ENCODE measurements at places on chromosomes 2 and 18. TPM values are rescaled to one million over a fixed set of nuclear protein-coding genes. Genes with fewer than 3 reads are reported as not detected.

DNA sequence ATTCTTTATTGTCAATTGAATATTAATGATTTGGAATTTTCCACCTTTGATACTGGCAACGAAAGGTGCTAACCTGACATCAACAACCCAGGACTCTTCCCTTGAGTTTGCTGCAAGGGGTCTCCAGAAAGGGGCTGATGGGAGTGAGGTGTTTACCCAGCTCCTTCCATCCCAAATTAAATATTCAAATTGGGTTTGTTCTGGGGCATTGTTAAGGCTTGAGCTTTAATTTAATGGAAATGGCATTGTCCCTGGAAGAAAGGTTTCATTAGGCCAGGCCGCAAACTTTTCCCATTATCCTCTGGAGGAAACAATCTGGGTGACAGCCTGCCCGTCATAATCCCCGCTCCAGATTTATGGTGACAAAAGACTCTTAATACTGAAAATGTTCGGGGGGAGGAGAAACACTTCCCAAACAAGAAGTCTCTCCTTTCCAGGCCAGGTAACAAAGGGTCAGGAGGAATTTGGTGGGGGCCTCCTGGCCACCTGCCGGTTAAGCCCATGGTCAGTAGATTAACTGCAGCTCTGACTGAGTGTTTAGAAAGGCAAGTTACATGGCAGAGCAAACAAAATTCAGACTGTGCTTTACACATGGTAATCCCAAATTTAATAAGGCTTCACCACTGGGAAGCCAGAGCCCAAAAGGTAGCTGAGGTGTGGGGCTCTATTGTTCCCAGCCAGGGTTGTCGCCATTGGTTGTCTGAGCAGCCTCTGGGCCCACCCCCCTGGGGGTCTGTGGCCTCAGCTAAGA, 151.4 kb upstream of the SIX3 start:
- no peak for DNase-seq

DNA sequence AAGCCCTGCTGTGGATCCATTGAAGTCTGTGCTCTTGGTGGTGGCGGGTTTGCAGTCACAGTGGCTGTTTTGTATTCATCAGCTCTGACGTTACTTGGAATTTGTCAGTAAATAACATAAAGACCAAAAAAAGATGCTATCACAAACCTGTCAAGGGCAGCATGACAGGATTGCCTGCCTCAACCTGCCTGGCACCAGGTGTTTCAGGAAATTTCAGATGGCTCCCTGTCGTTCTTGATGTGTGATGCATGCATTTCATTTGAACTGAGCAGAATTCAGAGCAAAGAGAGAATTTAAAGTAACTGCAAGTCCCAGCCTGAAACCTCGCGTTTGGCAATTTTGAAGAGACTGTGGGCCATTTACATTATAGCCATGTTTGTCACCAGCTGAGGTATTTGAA, 50.3 kb upstream of the EPC2 start:
- no peak for DNase-seq

CHRNG gene
- not detected for total RNA-seq

- DNase-seq = no peak
Observed at GRCh38 chr18:47975105-47975504, 44.6 kb upstream of the SMAD2 start.

DNA sequence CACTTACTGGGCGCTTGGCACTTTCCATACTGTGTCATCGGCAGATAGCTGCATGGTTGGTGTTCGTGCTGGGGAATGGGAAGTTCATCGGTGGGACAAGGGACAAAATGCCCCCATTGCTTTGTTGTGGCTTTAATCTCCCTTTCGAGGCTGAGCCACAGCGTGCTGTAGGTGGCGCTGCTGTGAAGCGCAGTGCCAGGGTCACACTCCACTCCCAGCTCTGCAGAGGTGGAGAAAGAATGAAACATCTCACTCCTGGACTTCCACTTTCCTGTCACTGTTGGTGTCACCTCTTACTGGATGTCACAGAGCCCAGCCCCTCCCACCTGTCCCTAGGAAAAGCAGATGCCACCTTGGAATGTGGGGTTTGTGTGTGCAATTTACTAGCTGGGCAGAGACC, 8.7 kb downstream of the TYMS start:
- DNase-seq = no peak

GRCh38 chr2:155218945-155219344, 520.5 kb downstream of the KCNJ3 start:
- no peak for DNase-seq

DNA sequence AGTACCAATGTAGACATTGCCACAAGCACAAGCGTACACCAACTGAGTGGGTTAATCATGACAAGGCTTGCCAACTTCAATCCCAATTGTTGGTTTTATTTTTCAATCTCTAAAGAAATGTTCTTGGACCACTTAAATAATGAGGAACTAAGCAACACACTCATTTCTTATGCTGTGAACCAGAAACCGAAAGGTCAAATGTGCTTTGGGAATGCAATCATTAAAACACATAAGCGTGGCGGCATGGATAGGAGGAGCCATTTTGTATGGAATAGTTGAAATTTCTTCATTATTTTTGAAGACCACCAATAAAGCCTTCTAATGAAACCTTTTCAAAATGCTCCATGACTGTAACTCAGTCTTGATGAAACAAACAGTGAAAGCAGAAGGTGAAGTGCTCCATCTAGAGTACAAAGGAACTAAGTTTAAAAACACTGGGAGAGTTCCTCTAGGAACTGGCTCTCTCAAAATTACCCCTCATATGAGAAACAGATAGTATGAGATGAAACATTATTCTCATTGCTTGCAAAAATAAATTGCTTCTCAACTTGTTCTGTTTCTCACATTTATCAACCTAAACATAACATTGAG, 113.2 kb upstream of the CHST9 start:
- DNase-seq = no peak

- DNase-seq = no peak
Observed at GRCh38 chr18:10002280-10002679, 88.5 kb downstream of the VAPA start.

- no peak for DNase-seq
Observed at GRCh38 chr2:67462738-67463496, 65.8 kb downstream of the ETAA1 start.

DNA sequence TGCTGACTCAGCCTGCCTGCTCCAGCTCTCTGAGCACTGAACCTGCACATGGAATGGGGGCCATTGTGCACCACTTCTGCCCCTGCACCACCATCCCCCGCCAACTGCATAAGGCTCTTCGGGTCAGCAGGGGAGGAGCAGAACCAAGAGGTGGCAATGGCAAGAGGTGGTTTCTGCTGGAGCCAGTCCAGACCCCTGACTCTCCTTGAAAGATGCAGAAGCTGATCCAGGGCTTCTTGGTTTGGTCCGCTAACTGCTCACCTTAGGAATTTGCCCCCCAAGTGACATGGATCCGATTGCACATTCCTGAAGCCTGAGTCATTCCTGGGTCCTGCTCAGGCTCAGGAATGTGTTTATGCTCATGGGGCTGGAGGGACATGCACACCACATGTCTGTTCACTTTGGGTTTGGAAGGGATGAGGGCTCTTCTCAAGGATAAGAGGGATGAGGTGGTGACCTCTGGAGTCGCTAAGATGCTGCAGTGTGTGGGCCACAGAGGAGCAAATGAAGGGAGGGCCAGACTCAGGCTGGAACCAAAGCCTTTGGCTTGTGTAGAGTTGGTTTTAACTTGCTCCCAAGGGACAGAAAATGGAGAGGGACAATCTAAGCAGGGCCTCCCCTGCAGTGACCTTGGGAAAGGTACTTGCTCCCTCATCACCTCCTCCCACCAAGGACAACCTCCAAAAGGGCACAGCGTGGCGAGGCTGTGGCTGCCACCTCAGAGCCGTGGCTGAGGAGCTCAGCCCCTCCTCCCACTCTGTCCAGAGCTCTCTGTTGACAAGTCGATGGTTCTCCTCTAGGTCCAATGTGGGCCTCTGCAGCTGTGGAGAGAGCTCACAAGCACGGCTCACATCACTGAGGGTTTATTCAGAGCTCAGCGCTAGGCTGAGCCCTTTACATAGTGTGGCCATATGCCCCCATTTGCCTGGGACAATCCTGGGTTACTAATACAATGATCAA, 66.2 kb downstream of the HS1BP3 start:
- peak; percentile 95 for DNase-seq

D2HGDH gene
- total RNA-seq = 18.0 TPM

- DNase-seq = no peak
Observed at GRCh38 chr2:233338812-233339368, 15.4 kb upstream of the DGKD start.

DNA sequence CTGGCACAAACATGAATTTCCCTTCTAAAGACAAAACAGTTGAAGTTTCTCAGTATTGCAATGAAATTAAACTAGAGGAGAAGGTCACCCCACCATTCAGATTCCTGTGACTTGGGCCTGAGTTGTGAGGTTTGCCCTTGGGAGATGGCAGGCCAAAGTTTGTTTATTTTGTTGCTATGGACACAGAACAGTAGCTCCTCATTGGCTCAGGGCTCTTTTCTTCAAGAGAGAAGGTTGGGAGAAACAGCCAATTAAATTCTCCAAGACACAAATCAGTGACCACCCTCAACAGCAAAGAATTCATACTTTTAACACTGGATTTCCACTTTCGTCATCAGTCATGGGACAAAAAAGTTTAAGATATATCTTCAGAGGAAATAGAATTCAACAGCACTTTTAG, at the start of gene FLACC1:
TSS of gene FLACC1 (minus strand) at position 125 of the 400 bp plus-strand sequence. CDS start 5,941 bp downstream, outside the sequence.
- peak; percentile 87 for DNase-seq

GRCh38 chr2:152440049-152440448, 105.1 kb downstream of the FMNL2 start:
- no peak for DNase-seq

ITGB6 gene
- not detected for total RNA-seq

DNA sequence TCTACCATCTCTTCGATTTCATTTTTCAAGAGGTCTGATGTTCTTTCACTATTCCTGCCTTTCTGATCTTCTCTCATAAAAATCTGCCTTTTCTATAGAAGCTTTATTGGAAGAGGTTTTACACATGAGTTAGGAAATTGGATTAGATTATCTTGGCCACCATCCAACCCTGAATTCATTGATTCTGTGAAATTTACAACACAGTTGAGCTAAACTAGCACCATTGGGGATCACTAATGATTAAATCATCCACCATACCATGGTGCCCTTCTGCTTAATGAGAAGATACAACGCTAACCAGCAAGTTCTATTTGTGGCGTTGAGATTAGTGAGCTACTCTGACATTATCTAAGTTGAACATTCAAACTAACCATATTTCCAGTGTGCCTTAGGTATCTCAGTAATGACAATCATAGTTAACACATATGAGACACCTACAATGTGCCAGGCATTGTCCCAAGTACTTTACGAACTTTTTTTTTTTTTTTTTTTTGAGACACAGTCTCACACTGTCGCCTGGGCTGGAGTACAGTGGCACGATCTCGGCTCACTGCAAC, 17.3 kb upstream of the LBH start:
- no peak for DNase-seq

PRSS56 gene
- not detected for total RNA-seq

DNA sequence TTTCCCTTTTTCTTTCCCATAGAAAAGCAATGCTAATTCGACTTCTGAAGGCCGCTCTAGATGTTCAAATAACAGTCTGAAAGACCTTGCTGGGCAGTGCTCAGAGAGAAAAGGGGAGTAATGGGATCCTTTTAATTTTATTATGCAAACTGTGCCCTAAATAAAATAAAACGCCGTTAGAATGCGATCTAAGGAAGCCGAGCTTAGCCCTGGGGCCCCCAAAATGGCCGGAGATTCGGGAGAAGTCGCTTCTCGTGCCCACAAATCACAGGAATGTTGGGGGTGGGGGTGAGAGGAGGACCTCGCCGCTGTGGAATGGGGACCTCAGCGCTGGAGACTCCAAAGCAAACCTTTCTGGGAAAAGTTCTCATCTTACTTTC, 8.4 kb upstream of the POU3F3 start:
- DNase-seq = no peak

GKN1 gene
- total RNA-seq = 0.32 TPM

DNA sequence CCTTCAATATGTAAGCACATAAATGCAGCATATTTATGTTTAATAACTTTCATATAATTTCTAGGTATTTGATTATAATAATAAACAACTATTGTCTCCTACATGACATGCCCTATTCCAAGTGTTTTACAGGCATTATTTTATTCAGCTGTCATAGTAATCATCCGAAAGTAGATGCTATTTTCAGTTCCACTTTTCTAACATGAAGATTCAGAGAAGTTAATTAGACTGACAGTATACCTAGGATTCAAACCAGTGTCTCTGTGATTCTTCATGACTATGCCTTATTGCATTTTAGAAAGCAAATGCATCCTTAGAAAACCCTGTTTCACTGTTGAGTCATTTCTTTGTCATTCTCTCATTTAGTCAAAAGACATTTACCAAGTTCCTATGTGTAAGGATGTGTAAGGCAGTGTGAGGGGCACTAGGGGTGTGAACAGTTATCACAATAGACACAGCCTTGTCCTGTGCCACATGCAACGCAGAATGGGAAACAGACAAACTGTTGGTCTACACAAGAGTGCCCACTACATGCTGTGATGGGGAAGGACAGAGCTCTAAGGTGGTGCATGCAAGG, 79.8 kb downstream of the DTNA start:
- DNase-seq = no peak

DNA sequence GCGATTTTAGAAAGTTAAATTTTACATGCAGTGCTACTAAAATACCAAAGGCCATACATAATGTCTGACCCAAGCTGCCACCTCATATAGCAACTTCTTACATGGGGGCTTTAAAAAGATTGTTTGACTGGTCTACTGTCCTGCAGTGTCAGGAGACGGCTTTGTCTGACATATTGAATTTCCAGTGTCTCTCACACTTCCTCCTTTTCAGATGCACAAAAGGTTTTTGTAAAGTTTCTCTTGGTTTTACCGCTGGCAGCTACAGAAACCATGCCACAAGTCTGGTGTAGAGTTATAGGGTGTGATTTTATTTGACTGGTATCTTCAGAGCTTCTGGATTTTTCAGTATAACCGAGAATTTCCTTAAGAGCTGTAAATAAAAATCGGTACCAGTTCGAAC, 1.1 kb upstream of the ASAP2 start:
- DNase-seq = no peak

MAP3K19 gene
- total RNA-seq = not detected

DNA sequence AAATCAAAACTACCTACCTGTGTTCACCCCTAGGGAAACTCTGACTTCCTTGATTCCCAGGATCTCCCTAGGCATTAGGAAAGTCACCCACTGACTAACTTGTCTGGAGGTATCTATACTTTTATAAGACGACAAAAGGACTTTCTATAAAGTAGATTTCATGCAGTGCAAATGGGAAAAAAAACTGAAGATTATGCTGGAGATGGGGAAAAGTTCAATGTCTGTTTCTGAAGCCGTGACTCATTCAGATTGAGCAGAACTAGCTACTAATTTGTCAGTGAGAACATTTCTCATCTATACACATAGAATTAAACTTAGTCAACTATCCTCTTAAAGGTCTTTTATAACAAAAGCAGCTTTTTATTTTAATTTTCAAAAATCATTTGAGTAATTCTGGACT, 6.0 kb downstream of the SEPTIN10 start:
- DNase-seq = no peak

MYCN gene
- 0.32 TPM for total RNA-seq

- no peak for DNase-seq
Observed at GRCh38 chr2:6960659-6961058, 43.4 kb downstream of the RNF144A start.

- no peak for DNase-seq
Observed at GRCh38 chr2:240618776-240619175, 6.5 kb upstream of the GPR35 start.

UGT1A5 gene
- not detected for total RNA-seq
